ENCODE measurements at places on chromosomes 4 and X.

DNA sequence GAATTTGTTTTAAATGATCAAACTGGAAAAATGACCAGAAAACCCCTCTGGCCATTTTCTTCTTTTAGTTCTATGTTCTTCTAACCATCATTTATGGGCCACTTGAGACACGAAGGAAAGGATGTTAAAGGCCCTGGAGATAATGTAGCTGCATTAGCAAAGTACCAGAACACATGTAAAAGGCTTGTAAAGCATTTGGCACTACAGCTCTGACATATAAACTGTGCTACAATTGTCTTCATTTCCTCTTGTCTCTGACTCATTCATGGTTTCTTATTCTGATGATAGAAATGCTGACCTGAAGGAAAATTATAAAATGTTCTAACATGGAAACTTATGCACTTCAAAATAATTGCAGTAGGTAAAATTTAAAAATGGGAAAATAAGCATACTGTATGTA, 388.7 kb downstream of the FAT4 start:
- no peak for DNase-seq

DNA sequence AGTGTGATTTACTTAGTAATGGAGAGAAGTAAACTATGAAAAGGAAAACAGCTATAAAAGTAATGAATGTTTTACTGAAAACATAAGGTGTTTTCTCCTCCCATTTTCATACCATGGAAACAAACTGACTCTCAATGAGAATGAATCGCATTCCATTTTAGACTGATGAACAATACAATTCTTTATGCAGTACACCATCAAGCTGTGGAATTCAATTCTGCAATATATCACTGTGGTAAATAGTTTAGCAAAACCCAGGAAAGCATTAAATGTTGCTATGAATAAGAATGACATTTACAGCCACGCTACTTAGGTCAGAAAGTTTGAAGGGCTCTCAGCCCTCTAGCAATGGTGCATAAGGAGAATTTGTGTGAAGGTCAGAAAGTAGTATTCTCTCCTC, 7.4 kb downstream of the DCAF8L2 start:
- DNase-seq = no peak

DNA sequence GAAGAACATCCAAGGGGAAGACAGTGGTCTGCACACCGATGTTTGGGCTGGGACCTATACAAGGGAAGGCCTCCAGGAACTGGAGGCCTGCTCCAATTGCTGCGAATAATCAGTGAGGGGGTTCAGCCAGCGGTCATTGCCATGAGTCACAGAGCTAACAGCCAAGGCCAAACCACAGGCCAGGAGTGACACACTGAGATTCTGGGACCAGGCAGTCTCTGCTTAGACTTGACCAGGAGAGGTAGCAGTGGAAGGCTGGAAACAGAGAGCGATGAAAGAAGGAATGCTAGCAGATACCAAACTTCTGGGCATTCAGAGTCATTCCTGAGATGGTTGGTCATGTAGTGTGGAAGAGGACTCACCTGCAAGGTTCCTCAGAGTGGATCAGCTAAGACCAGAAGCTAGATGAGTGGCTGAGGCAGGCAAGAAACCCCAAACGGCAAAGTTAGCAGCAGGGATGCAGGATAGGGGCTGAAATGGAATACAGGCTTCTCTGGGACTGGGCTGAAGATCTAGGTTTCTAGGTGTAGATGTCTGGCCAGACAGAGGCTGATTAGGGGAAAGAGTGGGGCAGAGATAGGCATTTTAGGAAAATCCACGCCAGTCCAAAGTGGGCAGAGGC, 54.7 kb downstream of the CNGA2 start:
- no peak for DNase-seq

- DNase-seq = no peak
Observed at GRCh38 chr4:105963461-105964400, 68.5 kb downstream of the NPNT start.

GRCh38 chr4:14874990-14875389, 127.3 kb upstream of the CPEB2 start:
- no peak for DNase-seq

GRCh38 chr4:146522869-146523205, 1.1 kb upstream of the SLC10A7 start:
- no peak for DNase-seq

DNA sequence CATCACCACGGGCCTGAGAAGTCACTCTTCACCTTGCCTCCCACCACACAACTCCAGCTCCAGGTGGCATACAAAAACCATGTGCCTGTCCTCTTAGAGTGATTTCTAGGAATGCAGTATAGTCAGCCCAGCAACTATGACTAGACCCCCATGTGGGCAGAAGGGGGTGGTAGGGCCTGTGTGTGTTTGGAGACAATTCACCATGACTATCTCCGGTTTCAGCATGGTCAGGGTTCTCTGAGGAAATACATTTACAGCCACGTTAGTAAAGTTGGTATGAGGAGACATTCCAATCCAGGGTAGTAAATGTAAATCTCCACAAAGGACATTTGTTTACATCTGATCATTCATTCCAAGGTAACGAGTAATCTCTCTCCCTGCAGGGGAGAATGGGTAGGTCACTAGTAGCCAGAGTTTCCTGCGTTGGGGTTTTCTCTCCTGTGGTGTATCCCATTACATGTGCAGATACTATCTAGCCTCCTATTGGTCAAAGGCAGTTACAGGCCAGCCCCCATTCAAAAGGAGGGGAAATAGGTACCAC, 4.2 kb upstream of the MTMR1 start:
- no peak for DNase-seq

Measured in activated T-cell treated with anti-CD3 and anti-CD28 coated beads, Interleukin-2, amount 50 U/mL, for 48 hours (primary cell).